A549 treated with Mapracorat at 1 μM for 4 hours (cell line): ENCODE measurements at places on chromosomes 12 and 14. TPM values are rescaled to one million over a fixed set of nuclear protein-coding genes. Genes with fewer than 3 reads are reported as not detected.

The KRT6B gene
- total RNA-seq, result 0.07 TPM in 1 of 5 replicates, not detected in the others

The CLEC14A gene
- not detected in 5 replicates for total RNA-seq

The TAS2R19 gene
- 0.19 TPM in 1 of 5 replicates, not detected in the others for total RNA-seq

The FAM186B gene
- total RNA-seq, result 0.07 to 0.23 TPM (median 0.15 TPM) in 5 replicates

The INHBE gene
- total RNA-seq, result 0.05 to 0.09 TPM in 2 of 5 replicates, not detected in the others

The B3GNT4 gene
- 0.45 to 0.96 TPM (median 0.77 TPM) in 5 replicates for total RNA-seq
